ENCODE measurements at places on chromosomes 12 and 14. TPM values are rescaled to one million over a fixed set of nuclear protein-coding genes. Genes with fewer than 3 reads are reported as not detected.

The RECQL gene
- 21.7 TPM for polyA plus RNA-seq

The OTOGL gene
- 0.11 TPM for polyA plus RNA-seq

The KRT74 gene
- not detected for polyA plus RNA-seq

The ACVR1B gene
- 13.8 TPM for polyA plus RNA-seq

The TPH2 gene
- not detected for polyA plus RNA-seq

GRCh38 chr14:29553427-29553826 lies 374.2 kb downstream of the PRKD1 start:
- H3K4me1 ChIP-seq, result peaks cover 14% of the 10 kb centered on the region
- no peaks in the 10 kb centered on the region for H3K27me3 ChIP-seq
- H3K4me3 ChIP-seq, result no peak overlapping the region
- H3K27ac ChIP-seq, result no peak overlapping the region
- no peaks in the 10 kb centered on the region for H3K36me3 ChIP-seq

DNA sequence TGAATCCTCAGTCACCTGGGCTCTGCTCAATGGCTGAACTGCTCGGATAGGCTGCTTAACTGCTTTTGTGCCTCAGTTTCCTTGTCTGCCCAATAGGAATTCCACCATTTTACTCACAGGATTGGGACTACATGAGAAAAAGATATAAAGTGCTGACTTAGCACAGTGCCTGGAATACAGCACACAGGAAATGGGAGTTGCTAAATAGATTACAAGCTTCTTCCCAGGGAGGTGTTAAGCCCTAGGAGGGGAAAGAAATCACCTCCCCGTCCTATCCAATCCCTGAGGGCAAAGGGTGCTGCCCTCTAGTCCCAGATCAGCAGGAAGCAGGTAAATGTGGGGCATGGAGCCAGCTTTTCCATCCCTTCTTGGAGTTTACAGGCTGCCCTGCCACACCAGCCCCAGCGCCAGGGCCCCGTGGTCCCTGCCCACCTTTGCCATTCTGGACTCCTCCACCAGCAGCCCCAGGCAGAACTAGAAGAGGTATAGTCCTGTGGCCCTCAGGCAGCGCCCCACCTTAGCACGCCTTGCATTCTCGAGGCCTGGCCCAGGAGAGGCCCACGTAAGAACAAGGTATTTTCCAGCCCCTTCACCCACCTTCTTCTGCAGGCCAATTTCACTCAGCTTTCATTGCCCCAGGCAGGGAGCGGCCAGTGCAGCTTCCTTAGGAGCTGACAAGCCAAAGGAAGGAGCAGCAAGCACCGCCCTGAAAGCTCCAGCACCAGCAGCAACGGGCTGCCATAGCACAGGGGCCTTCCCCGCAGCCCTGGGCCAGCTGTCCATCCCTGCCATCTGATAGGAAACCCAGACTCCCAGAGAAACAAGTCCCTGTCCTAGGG lies 28.8 kb upstream of the RPLP0 start:
- H3K4me1 ChIP-seq, result peaks cover 66% of the 10 kb centered on the region
- no peak for DNase-seq
- no peaks in the 10 kb centered on the region for H3K27me3 ChIP-seq

DNA sequence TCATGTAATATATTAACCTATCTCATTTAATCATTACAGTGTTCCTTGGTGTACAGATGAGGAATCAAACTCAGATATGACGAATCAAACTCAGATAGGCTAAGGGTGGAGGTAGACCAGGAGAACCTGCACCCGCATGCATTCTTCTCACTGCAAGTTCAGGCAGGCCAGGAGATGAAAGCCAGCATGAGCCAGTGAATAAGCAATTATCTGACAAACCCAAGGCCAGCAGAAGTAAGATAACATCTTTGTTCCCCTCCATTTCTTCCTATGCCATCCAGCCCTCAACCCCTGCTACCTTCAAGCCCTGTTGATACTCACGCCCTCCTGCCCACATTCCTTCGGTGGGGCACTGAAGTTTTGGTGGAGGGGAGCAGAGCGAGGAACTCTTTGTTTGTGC lies 152.2 kb downstream of the ETV6 start:
- H3K27me3 ChIP-seq, result no peaks in the 10 kb centered on the region
- no peak overlapping the region for H3K4me3 ChIP-seq
- no peaks in the 10 kb centered on the region for H3K36me3 ChIP-seq
- H3K27ac ChIP-seq, result peak overlapping the region; percentile 19
- peaks cover 23% of the 10 kb centered on the region for H3K4me1 ChIP-seq

DNA sequence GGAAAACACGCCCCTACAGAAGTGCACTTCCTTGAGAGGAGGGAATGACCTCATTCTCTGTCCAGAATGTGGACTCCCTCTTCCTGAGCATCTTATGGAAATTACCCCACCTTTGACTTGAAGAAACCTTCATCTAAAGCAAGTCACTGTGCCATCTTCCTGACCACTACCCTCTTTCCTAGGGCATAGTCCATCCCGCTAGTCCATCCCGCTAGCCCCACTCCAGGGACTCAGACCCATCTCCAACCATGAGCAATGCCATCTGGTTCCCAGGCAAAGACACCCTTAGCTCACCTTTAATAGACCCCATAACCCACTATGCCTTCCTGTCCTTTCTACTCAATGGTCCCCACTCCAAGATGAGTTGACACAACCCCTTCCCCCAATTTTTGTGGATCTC lies 5.0 kb upstream of the INHBE start:
- no peak overlapping the region for H3K4me3 ChIP-seq
- no peaks in the 10 kb centered on the region for H3K4me1 ChIP-seq
- no peaks in the 10 kb centered on the region for H3K36me3 ChIP-seq
- DNase-seq, result no peak

DNA sequence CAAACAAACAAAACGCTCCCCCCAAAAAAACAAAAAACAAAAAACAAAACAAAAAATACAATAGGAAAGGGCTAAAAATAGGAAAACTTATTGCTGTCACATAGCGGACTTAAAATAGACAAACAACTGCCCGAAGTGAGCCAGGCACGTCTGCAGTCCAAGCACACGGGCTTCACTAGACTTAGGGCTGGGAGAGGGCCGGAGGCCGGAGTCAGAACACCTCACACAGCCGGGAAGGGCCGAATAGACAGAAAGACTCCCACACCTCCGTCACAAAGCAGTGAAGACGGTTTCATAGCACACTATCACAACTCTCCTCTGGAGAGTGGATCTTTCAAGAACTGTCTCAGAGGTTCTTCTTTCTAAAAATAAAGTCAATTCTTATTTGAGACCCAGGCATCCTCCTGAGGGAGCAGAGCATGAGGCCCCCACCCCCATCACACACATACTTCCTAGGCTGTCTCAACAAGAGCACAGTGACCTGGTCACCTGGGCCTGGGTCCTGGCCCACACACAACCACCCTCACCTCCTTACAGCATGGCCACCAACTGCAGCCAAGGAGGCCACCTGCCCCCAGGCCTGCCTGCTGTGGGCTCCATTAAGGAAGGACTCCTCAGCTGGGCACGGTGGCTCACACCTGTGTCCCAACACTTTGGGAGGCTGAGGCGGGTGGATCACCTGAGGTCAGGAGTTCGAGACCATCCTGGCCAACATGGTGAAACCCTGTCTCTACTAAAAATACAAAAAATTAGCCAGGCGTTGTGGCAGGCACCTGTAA lies 6.7 kb downstream of the BAG5 start:
- no peak for DNase-seq
- H3K4me1 ChIP-seq, result peaks cover 58% of the 10 kb centered on the region
- H3K27ac ChIP-seq, result no peak overlapping the region
- no peak overlapping the region for H3K4me3 ChIP-seq
- H3K27me3 ChIP-seq, result no peaks in the 10 kb centered on the region

- H3K4me1 ChIP-seq, result no peaks in the 10 kb centered on the region
- no peak for DNase-seq
- H3K4me3 ChIP-seq, result no peak overlapping the region
Measured at GRCh38 chr14:24775950-24776349, 142.0 kb upstream of the GZMB start.

GRCh38 chr14:76133103-76133502 lies 18.6 kb upstream of the GPATCH2L start:
- no peaks in the 10 kb centered on the region for H3K4me1 ChIP-seq
- no peaks in the 10 kb centered on the region for H3K36me3 ChIP-seq
- peak; percentile 7 for DNase-seq
- no peak overlapping the region for H3K4me3 ChIP-seq
- peaks cover 41% of the 10 kb centered on the region for H3K27me3 ChIP-seq

GRCh38 chr12:59600171-59600570 lies 4.3 kb downstream of the SLC16A7 start:
- no peaks in the 10 kb centered on the region for H3K27me3 ChIP-seq
- no peak for DNase-seq
- H3K27ac ChIP-seq, result no peak overlapping the region
- H3K4me1 ChIP-seq, result peaks cover 16% of the 10 kb centered on the region
- H3K36me3 ChIP-seq, result no peaks in the 10 kb centered on the region
- no peak overlapping the region for H3K4me3 ChIP-seq

DNA sequence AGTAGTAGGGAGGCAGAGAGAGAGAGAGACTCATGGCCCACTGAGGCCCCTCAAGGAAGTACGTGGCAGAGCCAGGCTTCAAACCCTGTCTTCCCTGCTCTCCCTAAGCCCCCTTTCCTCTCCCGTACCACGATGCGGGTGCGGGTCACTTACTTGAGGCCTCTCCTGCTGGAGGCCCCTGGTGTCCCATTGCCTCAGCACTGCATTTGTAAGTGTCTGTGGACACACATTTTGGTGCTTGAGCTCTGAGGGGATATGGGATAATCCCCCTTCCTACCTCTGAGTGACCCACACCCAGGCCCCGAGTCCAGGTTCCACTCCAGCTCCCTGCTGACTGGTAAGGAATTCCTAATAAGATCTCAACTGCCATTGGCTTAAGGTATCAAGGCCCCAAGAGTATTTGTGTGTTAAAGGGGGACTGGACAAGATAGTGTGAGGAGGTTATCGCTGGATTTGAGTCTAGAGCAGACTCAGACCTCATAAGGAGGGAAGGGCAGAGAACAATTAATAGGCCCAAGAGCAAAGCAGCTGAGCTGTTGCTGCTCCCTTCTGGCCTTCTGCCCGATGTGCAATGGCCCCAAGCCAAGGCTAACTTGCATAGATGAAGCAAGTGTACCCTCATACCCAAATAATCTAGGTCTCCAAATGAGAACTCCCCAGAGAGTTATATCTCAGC lies 71.9 kb downstream of the CRACR2A start:
- H3K36me3 ChIP-seq, result no peaks in the 10 kb centered on the region
- DNase-seq, result peak; percentile 43
- no peaks in the 10 kb centered on the region for H3K4me1 ChIP-seq
- H3K27ac ChIP-seq, result no peak overlapping the region
- no peak overlapping the region for H3K4me3 ChIP-seq

DNA sequence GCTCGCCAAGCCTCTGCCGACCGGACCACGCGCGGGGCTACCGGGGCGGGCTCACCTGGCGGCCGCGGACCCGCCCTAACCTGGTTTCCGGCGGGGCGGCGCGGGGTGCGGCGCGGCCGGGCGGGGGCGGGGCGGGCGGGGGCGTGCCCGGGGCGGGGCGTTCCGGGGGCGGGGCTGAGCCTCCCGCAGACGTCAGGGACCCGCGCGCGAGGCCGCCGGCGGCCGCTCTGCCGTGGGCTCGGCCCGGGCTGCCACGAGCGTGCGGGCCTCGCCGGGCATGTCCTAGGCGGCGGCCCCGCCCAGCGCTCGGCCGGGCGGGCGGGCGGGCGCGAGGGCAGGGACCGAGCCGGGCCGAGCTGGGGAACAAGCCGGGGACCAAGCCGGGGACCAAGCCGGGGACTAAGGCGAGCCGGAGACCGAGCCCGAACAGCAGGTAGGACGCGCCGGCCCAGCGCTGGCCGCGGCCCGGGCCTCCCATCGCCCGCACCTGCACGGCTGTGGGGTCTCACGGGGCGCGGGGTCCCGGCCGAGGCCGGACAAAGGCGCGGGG lies at the start of gene CEP170B:
TSS of gene CEP170B (plus strand) at position 188 of the 550 bp plus-strand sequence. CDS start 3,183 bp downstream, outside the sequence.
- DNase-seq, result no peak
- no peaks in the 10 kb centered on the region for H3K36me3 ChIP-seq
- H3K4me1 ChIP-seq, result peaks cover 29% of the 10 kb centered on the region
- peak within 1 kb of the TSS; percentile 49 for H3K4me3 ChIP-seq
- no peaks in the 10 kb centered on the region for H3K27me3 ChIP-seq
- peak within 1 kb of the TSS; percentile 89 for H3K27ac ChIP-seq

DNA sequence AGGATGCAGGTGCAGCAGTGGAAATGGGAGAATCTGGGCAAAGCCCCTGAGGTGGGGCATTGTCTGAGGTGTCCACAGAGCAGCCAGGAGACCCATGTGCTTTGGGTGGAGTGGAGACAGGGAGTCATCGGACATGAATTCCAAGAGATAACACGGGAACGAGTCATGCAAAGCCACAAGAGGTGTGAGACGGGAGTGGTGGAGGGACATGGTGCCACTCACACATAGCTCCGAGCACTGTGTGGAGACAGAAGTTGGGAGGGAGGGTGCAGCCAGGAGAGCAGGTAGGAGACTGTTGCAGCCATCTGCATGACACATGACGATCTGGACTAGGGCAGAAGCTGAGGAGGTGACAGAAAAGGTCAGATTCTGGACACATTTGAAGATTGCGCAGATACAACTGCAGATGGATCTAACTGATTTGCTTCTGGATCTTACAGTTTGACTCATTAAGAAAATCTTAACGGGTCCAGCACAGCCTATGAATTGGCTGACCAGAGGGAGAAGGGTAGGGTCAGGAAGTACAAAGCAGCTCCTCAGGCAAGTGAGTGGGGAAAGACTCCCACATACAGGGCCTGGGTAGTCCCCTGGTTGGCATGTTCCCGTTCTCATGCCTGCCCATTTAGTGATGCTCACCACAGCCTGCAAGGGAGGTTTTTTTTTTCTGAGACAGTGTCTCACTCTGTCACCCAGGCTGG lies 379.8 kb downstream of the FUT8 start:
- no peak overlapping the region for H3K27ac ChIP-seq
- H3K4me1 ChIP-seq, result no peaks in the 10 kb centered on the region
- no peaks in the 10 kb centered on the region for H3K36me3 ChIP-seq

DNA sequence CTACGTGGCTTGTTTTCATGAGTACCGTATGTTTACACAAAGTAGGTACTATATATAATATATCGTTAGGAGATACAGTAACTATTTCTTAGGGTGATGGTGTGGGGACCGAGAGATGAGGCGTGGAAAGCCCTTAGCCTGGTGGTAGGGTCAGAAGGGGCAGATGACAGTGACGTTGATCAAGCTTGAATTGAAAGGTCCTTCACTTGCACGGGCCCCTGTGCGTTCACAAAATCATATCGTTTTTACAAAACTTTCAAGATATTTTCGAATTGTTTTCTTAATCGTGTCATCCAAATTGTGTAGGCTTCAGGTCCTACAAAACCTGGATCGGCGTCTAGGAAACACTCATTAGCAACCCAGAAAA lies 881 bp upstream of the SOS2 start:
- H3K4me3 ChIP-seq, result peak overlapping the region; percentile 97
- peaks cover 24% of the 10 kb centered on the region for H3K4me1 ChIP-seq
- H3K27me3 ChIP-seq, result no peaks in the 10 kb centered on the region
- no peak for DNase-seq
- H3K36me3 ChIP-seq, result no peaks in the 10 kb centered on the region

- H3K36me3 ChIP-seq, result no peaks in the 10 kb centered on the region
- no peaks in the 10 kb centered on the region for H3K27me3 ChIP-seq
- H3K4me3 ChIP-seq, result no peak overlapping the region
- no peak overlapping the region for H3K27ac ChIP-seq
- DNase-seq, result no peak
Measured at GRCh38 chr12:82942521-82942920, 255.8 kb downstream of the TMTC2 start.

- H3K27me3 ChIP-seq, result no peaks in the 10 kb centered on the region
- no peak for DNase-seq
- H3K4me1 ChIP-seq, result peaks cover 8% of the 10 kb centered on the region
- H3K27ac ChIP-seq, result peak overlapping the region; percentile 5
Measured at GRCh38 chr14:89507926-89508460, 91.0 kb upstream of the FOXN3 start.

GRCh38 chr12:20040831-20041230 lies 327.5 kb upstream of the PDE3A start:
- no peak for DNase-seq
- H3K4me1 ChIP-seq, result no peaks in the 10 kb centered on the region
- no peaks in the 10 kb centered on the region for H3K27me3 ChIP-seq
- no peaks in the 10 kb centered on the region for H3K36me3 ChIP-seq
